Kidney tubule cell (primary cell): ENCODE measurements at places on chromosomes 5 and 9.

DNA sequence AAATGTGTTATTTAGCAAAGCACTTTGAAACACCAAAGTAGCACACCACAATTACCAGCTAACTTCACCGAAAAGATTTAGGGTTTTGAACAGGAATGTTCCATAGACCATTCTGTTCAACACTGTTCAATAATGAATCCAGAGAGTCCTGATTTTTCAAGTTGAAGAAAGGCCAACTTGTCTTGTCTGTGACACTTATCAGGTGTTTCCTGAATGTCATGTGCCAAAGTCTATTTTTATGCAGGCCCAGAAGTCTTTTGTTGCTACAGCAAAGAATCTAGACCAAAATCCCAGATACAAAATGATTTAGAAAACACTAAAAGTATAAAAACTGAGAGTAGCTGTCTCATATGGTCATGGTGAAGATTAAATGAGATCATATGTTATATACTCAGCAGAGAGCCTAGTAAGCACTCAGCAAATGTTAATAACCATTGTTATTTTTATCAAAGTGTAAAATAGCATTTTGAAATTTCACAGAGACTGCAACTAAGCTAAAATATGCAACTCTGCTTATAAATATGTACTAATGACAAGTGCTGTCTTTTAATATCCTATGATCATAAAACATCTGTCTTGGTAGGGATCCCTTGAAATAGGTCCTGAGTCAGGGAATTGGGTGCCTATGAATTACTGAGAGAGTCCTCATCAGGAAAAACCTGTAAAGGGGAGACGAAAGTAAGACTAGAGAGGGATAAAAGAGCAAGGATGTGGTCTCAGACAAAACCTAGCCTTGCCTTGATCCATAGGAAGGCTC lies 122.4 kb upstream of the SLC12A2 start:
- DNase-seq, result no peak

- no peak for DNase-seq
Observed at GRCh38 chr9:124291801-124292396, 34.1 kb downstream of the NEK6 start.

DNA sequence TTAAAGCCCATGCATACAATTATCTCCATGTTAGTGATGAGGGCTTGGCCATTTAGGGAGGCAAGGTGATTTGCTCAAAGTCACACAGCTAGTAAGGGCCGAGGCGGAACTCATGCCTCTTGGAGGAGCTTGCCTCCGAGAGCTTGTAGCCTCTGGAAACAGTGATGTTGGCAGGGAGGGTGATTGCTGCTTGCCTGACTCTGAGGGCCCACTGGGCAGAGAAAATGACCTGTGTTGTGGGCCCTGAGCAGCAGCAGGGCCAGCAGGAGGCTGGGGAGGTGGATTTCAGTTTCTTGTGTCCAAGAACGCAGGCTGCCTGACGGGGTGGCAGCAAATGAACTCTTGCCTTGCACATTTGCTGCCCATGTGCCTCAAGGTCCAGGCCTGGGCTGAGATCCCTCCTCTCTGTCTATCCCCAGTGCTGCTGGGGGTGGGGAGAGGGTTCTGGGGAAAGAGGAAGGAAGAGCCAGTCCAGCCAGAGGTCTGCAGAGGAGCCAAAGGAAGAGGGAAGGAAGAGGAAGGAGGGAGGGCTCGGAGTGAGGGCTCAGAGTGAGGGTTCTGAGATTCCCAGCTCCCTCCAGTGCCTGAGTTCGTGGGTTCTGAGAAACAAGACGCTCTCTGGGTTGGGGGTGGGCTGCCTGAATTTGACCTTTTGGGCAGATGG lies 16.2 kb upstream of the PTGS1 start:
- DNase-seq, result no peak

DNA sequence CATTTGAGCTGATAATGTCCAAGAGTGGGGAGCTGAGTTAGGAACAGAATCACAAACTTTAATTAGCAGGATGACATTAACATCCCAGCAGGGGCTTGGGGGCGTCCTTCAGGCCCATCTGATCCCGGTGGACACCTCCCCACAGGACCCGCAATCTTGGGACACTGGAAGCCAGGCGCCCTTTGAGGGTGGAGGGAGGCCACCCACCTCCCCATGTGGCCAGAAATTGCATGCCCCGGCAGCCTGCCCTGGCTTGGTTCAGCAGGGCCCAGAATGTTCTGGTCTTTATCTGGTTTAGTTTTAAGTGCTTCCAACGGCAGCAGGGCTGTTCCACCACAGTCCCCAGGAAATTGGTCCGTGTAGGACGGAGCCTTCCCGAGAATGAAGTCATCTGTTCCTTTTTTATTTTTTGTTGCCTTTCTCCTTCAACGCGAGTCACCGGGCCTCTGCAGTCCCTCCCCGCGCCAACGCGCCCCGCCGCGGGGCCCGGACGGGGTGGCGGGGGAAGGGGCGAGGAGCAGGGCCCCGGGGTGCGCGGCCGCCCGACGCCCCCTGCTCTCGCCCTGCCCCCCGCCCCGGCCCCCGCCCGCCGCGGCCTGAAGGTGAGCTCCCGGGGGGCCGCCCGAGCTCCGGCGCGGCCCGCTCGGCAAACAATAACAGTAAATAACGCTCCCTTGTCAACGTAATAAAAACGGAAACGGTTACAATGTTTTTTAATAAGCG lies 207.9 kb downstream of the C9orf50 start:
- peak; percentile 80 for DNase-seq
